Dorsolateral prefrontal cortex (tissue), 122 donors: ENCODE measurements at places on chromosomes 6 and 20. TPM values are rescaled to one million over a fixed set of nuclear protein-coding genes. Genes with fewer than 3 reads are reported as not detected.

Gene TNF
- 0.31 TPM for total RNA-seq

Gene RCAN2
- total RNA-seq: 181 TPM

Gene C20orf202
- total RNA-seq: 0.65 TPM

Gene ADGRB3
- total RNA-seq: 109 TPM

Gene ZKSCAN4
- 4.9 TPM for total RNA-seq

Gene FERMT1
- total RNA-seq: 7.7 TPM

Gene IPCEF1
- 141 TPM for total RNA-seq

Gene CD83
- 20.6 TPM for total RNA-seq

Gene TCF21
- total RNA-seq: not detected

DNA sequence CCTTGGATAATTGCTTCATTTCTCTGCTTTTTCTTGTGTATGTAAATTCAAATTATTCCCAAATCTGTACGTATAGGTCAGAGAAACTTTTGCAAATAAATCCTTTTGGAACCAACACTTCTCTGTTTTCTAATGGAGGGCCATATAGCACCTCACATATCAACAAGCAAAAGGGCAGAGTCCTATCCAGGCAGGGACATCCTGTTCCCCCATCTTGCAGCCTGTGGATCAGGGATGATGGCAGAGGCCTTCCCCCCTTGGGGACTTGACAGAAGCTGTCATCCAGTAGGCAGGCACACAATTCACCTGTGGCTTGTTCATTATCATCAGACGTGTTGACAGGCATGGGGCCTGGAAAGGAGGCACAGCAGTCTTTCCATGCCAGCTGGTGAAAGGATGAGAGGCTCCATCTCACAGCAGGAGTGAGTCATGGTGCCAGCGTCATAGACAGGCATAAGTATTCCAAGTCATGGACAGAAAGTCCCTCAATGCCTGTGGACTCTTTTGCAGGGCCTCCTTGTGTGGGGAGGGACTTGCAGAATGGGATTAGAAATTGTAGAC lies 31.8 kb upstream of the PLEKHG1 start:
- peak; percentile 49 for DNase-seq

DNA sequence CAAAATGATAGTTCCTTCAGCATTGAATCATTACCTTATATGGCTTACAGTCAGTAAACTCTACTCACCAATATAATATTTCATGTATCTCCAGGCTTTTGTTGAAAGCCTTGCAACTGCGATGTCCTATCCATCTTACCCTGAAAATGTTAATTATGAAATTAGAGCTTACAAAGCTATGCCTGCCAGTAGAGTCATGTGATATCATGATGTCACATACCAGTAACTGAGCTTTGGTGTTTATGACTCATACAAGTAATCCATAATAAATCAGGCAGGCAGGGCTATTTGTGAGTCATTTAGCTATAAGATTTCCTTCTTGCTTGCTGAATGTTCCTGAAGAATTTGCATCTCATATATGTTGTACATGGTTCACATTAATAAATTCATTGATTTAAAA lies 44.9 kb upstream of the FAM83B start:
- no peak for DNase-seq

GRCh38 chr20:3572151-3572550 lies 91.0 kb downstream of the GFRA4 start:
- DNase-seq: no peak

- DNase-seq: no peak
Measured at GRCh38 chr6:108777536-108777935, 70.7 kb upstream of the ARMC2 start.

DNA sequence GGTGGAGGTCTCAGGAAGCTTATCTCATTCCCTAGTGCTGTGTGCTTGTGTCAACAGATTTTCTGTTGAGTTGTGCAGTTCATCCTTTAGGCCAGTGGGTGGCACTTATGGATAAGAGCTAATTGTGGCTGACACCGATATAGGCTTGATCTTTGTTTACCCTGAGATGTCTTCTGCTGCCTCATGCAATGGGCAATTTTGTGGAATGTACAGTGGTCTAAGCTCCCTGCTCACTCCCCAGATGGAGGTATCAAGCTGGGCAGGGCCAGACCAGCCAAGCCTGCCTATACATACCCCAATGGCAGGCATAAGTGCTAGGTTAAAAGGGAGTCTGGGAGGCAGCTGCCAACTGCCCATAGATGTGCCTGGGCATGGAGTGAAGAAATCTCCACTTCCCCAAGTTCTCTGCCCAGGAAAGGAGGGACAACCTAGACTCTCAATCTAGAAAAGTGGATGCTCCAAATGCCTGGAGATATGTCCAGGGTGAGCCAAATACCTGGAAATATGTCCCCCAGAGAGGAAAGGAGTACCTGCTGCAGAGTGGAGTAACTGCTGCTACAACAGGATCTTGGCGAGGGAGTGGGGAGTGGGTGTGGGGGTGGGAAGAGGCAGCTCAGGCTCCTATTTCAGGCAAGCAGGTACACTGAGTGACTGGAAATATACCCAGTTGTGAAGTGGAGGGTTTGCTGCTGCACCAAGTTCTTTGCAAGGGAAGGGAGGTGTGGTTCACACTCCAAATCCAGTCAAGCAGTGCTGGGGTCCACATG lies 53.2 kb upstream of the ARG1 start:
- peak; percentile 36 for DNase-seq

- no peak for DNase-seq
Measured at GRCh38 chr20:25319241-25320034, 71.2 kb downstream of the ABHD12 start.

GRCh38 chr6:164453835-164454234 lies 855.6 kb downstream of the C6orf118 start:
- DNase-seq: no peak

- DNase-seq: no peak
Measured at GRCh38 chr6:133549371-133549801, 308.2 kb downstream of the EYA4 start.

GRCh38 chr6:148943451-148943850 lies 196.6 kb downstream of the UST start:
- DNase-seq: no peak

- no peak for DNase-seq
Measured at GRCh38 chr6:109821428-109821827, 130.3 kb downstream of the FIG4 start.

GRCh38 chr6:7680393-7681075 lies 45.4 kb upstream of the BMP6 start:
- no peak for DNase-seq

DNA sequence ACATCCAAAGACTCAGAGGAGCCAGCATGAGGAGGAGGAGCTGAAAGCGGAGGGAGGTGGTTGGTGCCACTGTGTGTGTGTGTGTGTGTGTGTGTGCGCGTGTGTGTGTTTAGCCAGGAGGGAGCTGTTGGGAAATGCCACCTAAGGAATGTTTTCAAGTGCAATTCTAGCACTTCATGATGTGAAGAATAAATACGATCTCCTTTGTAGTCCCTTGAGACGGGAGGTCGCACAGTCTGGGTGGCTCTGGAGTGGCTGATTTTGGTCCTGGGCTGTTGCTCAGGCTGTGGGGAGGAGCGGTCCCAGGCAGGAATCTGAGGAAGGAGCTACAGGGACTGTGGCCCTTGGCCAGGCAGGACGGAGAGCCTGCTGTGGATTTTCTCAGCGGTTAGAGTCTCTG lies 93.7 kb downstream of the PPP1R14C start:
- DNase-seq: no peak

DNA sequence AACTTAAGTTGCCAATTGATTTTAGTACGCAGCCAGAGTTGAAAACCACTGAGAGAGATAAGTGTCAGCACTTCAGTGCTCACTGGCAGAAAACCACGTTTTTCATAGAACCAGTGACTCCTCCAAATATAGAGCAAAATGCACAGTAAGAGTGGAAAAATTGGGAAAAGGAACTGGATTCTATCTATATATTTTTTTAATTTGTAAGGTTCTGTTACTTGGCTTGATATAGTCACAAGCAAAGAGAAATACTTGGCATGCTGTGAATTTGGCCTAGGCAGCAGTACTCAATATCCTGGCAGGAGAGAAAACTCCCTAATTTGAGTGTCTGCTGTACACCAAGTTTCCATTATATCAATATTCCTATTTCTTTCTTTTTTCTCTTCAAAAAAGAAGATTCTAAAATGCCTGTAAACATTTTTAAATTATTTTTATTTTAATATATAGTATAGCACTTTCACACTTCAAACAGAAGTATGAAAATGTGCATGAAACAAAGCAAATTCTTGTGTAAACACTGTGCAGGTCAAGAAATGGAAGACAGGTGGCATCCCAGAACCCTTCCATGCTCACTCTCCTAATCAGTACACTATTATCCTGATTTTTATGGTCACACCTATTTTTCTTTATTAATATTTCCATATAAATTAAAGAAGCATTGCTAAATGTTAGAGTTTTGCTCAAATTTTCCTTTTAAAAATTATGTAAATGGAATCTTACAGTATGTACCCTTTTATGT lies 561.8 kb upstream of the RNF217 start:
- DNase-seq: no peak

DNA sequence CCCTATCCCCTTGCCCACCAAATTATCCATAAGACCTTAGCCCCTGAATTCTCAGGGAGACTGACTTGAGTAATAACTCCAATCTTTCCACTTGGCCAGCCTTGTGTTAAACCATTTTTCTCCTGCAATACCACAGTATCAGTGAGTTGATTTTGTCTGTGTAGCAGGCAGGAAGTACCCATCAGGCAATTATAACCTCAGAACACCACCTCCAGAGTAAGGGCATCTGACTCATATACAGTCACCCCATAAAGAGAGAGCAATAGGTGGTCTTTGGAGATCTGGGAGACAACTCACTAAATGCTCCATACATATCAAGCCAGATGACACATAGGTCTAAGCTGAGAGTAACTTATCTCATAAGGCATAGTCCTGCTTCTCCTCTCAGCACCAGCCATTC lies 83.7 kb downstream of the FILIP1 start:
- DNase-seq: no peak

GRCh38 chr6:43992783-43993644 lies 134.2 kb downstream of the MRPL14 start:
- DNase-seq: no peak

- DNase-seq: no peak
Measured at GRCh38 chr6:51182827-51183226, 364.2 kb downstream of the TFAP2B start.

DNA sequence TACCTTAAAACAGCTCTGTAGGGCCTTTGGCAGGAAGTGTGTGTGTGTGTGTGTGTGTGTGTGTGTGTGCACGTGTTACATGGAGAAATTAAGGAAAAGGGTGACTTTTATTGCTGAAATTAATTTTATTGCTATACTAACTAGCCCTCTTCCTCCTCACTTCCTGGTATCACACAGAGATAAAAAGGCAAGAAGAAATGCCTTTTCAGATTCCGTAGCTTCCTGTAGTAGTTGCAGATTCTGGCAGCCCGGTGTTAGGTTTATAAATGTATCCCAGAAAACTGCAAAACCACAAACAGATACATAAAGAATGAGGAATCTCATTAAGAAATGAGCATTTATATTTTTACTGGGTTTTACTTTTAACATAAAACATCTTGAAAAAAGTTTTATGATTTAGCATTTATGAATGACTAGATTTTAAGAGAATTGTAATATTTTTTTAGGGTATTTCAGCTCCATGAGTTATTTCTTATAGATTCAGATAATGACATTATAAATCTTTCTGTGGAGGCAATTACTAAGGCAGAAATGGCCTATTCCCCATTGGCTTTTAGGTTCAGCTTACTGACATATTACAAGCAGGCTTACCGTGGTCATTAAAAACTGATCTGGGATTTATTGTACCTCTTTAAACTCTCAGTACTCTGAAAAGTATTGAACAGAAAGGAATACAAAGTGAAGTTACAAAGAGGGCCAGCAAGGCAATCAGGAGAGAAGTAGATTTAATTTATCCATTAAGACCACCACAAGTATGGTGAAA lies 249.1 kb upstream of the TSHZ2 start:
- DNase-seq: no peak

- DNase-seq: no peak
Measured at GRCh38 chr6:90382760-90383159, 86.1 kb upstream of the BACH2 start.

- DNase-seq: no peak
Measured at GRCh38 chr6:101605874-101606273, 212.4 kb downstream of the GRIK2 start.

GRCh38 chr6:3999800-4000661 lies 78.9 kb downstream of the FAM217A start:
- DNase-seq: no peak

GRCh38 chr20:62652041-62652893 lies 10.0 kb downstream of the SLCO4A1 start:
- DNase-seq: peak; percentile 79

DNA sequence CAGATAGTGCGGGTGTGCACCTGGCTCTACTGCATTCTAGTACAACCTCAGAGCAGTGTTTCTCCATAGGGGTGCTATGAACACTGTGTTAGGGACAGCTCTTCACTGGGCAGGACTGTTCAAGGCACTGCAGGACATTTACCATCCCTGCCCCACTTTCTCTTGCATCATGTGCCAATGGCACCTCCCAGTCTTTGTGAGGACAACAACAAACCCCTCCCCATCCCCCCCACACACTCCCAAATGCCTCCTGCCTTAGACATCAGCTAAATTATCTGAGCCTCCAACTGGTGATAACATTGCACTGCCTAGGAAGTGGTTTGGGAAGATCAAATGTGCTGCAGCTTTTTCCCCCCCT lies 98.9 kb downstream of the FYN start:
- no peak for DNase-seq

DNA sequence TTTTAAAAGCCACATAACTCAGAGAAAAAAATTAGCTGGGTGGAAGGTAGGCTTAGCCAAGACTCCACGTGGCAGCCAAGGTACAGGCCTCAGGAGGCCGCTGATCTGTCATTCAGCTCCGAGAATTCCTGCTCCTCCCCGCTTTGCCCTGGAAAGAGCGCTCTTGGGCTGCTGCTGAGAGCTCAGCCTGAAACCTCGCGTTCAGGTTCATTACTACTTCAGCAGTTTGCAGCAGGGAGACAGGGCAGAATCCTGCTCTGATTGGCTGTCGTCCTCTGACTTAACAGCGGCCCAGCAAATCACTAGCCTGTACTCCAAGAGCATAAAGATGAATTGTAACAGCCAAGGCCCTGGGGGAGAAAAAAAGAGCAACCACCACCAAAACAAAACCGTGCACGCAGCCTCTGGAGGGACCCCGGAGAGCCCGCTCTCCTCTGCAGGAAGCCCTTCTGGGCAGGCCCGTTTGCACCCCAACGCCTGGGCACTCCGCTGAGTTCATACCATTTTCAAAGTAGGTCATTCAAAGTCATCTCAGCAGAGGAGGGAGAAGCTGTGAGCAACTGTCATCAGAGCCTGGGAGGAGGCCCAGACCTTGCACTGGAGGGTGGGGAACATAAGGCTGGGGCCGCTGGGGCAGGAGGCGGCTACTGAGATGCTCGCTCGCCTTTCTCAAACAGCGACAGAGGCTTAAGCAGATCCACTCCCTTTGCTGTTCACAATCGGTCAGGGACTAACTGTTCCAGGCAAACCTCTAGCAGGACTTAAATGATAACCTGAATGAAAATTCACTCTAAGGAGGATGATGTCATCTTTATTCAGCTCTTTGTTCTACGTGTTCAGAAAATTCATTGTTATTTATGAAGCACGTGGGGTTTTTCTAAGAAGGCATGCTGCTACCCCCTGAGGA lies 42.3 kb upstream of the ATXN1 start:
- peak; percentile 83 for DNase-seq
